ENCODE measurements at places on chromosomes 7 and 10.

DNA sequence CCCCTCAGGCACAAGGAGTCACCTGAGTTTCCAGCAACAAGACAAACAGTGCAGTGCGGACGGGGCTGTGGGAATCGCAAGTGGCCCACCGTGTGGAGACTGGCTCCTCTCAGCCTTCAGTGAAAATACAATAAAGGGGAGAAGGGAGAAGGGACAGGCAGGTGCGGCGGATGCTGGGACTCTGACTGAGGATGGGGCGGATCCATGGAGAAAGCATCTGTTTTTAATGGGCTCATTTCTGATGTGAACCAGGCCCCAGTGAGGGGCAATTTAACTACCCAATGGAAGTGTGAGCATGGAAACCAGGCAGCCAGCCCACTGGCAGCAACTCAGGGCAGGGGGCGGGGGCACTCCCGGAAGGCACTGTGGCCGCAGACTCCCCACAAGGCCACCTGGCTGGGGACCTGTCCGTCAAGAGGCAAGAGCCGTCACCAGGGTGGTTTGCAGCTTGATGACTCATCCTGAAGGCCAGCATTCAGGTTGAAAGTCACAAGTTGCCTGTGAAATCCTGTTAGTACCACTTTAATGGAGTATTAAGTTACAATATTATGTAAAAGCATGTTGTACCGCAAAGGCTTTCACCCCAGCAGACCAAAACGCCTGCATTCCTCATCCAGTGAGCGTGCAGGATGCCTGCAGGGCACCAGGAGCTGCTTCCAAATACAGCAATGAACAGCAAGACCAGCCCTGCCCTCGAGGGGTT lies 476.4 kb downstream of the PTPRN2 start:
- no peak for DNase-seq
- H3K4me3 ChIP-seq = no peak overlapping the region
- H3K27me3 ChIP-seq = peaks cover 10% of the 10 kb centered on the region
- H3K36me3 ChIP-seq = no peaks in the 10 kb centered on the region
- H3K27ac ChIP-seq = no peak overlapping the region

- no peak overlapping the region for H3K27ac ChIP-seq
- no peak for DNase-seq
- no peaks in the 10 kb centered on the region for H3K27me3 ChIP-seq
- peaks cover 12% of the 10 kb centered on the region for H3K4me1 ChIP-seq
Measured at GRCh38 chr7:149289262-149289661, 27.3 kb downstream of the ZNF783 start.

DNA sequence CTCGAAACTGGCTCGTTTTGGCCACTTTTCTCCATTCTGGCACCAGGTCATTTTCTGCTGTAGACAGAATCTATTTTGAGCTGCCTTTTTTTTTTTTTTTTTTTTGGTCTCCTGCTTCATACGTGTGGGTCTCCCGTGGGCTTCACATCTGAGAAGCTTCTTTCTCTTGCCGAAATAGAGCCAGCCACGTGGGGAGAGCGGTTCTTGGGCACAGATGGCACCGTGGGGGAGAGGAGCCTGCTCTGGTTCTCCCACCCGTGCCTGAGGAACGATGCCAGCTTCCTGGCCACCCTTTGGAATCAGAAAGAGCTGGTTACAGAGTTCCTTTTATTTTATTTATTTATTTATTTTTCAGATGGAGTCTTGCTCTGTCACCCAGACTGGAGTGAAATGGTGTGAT lies 48.7 kb upstream of the OCM2 start:
- no peaks in the 10 kb centered on the region for H3K4me1 ChIP-seq
- H3K4me3 ChIP-seq = no peak overlapping the region
- no peak for DNase-seq

DNA sequence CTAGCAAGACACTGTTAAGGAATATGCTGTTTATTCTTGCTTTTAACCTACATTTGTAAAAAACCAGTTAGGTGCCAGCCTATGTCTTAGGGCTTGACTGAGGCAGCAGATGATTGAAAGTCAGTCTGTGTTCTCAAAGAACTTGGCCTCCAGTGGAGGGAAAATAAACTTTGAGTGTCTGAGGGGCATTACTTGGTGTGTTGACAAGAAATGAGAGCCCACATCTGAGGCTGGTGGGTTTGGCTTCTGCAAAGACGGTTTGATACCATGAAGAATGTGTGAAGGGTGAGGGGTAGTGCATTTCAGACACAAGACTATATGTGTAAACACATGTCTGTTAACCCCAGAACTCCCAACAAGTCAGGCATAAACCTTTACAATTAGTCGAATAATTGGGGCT lies 28.5 kb downstream of the CCSER2 start:
- peaks cover 45% of the 10 kb centered on the region for H3K4me1 ChIP-seq
- no peaks in the 10 kb centered on the region for H3K27me3 ChIP-seq
- no peak for DNase-seq
- H3K36me3 ChIP-seq = peaks cover 2% of the 10 kb centered on the region
- no peak overlapping the region for H3K4me3 ChIP-seq

DNA sequence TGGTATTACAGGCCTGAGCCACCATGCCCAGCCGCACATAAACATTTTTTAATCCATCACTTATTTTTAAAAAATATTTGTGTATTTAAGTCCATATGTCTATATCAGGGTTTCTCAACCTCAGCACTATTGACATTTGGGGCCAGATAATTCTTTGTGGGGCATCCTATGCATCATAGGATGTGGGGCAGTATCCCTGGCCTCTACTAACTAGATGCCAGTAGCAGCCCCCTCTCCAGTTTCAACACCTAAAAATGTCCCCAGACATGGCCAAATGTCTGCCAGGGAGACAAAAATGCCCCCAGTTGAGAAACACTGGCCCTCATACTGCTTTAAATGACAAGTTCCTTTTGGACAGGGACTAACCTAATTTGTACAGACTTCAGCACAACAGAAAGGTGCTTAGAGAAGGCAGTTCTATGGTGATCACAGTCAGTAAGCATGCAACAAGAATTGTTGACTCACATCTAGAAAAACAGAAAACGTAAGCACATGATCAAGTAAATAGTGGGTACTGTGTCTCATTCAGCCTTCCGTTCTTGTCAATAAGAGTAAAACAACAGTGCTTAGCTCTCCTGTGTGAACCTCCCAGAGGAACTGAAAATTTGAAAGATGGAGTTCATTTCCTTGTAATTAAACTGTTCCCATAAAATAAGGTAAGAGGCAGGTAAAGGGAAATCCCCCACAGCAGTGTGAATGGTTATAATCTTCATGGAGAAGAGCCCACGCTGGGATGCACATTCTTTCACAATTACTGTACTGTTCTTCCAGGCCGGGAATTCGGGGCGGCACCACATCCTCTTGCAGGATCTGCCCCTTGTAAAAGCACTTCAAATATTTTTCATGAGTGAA lies 17.3 kb upstream of the ADRB1 start:
- no peaks in the 10 kb centered on the region for H3K36me3 ChIP-seq
- no peak for DNase-seq
- peaks cover 1% of the 10 kb centered on the region for H3K27me3 ChIP-seq
- H3K27ac ChIP-seq = peak overlapping the region; percentile 24
- H3K4me3 ChIP-seq = no peak overlapping the region

DNA sequence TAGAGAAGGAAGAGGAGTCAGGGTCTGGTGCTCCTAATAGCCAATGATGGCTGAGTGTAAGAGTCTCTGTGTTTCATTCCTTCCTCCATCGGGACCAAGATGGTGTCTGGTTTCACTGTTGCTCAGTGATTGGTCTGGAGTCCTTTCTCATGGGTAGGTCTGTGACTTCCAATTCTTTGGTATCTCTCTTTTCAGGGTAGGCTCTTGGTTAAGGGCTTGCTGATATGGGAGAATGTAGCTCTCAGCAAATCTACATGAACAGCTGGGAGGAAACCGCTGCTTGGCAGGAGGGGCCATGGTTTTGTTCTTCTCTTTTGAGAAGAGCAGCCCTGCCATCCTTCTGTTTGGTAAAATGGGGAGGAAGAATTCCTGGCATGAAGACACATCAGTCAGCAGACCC lies 209.1 kb upstream of the PODXL start:
- no peak for DNase-seq
- no peak overlapping the region for H3K27ac ChIP-seq
- H3K27me3 ChIP-seq = peaks cover 8% of the 10 kb centered on the region
- H3K4me1 ChIP-seq = no peaks in the 10 kb centered on the region
- no peaks in the 10 kb centered on the region for H3K36me3 ChIP-seq
- H3K4me3 ChIP-seq = no peak overlapping the region

- peaks cover 55% of the 10 kb centered on the region for H3K4me1 ChIP-seq
- peak overlapping the region; percentile 3 for H3K4me3 ChIP-seq
- DNase-seq = no peak
- peaks cover 8% of the 10 kb centered on the region for H3K36me3 ChIP-seq
Measured at GRCh38 chr7:37391791-37392672, 56.6 kb downstream of the ELMO1 start.

- H3K27me3 ChIP-seq = no peaks in the 10 kb centered on the region
- peak overlapping the region; percentile 53 for H3K27ac ChIP-seq
- peaks cover 53% of the 10 kb centered on the region for H3K4me1 ChIP-seq
- peaks cover 3% of the 10 kb centered on the region for H3K36me3 ChIP-seq
- DNase-seq = no peak
Measured at GRCh38 chr7:50273301-50273700, 31.2 kb upstream of the IKZF1 start.

DNA sequence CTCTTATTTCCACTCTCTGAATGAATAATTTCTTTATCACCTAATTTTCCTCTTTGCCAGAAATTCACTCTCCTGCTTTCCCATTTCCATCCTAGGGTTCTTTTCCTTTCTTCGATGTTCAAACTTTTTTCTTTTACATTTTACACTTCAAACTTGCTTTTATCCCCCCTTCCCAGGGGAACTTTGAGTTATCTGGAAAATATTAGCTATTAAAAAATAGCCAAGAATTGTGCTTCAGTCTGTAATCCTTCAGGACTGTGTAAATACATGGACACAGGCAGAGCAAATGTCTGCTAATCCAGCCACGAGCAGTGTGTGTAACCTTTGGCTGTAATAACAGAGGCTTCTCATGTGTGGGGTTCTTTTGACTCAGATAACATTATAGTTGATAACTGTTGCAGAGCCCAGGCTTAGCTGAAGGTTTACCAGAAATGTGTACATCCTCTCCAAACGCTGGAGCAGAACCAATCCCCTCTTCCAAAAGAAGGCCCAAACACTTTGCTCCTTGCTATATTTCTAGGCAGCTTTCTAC lies 4.6 kb downstream of the ASB4 start:
- no peak for DNase-seq
- H3K4me3 ChIP-seq = no peak overlapping the region
- H3K36me3 ChIP-seq = no peaks in the 10 kb centered on the region
- H3K27ac ChIP-seq = no peak overlapping the region
- H3K27me3 ChIP-seq = no peaks in the 10 kb centered on the region

GRCh38 chr7:28055161-28055544 lies 125.4 kb downstream of the JAZF1 start:
- DNase-seq = no peak
- H3K27ac ChIP-seq = no peak overlapping the region
- H3K4me1 ChIP-seq = peaks cover 18% of the 10 kb centered on the region
- H3K36me3 ChIP-seq = peaks cover 16% of the 10 kb centered on the region
- no peak overlapping the region for H3K4me3 ChIP-seq
- H3K27me3 ChIP-seq = no peaks in the 10 kb centered on the region

DNA sequence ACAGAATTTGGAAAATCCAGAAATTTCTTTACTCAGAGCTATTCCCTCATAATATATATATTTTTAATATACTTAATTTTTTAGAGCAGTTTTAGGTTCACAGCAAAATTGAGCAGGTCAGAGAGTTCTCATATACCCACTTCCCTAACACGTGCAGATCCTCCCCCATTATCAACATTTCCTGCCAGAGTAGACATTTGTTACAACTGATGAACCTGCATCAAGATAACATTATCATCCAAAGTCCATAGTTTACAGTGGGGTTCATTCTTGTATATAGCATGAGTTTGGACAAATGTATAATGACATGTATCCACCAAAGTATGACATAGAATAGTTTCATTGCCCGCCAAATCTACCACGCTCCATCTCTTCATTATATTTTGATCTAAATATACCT lies 170.0 kb downstream of the PTEN start:
- no peak overlapping the region for H3K27ac ChIP-seq
- H3K36me3 ChIP-seq = no peaks in the 10 kb centered on the region

All from memory B cell (primary cell).